Stimulated activated CD8-positive, alpha-beta memory T cell treated with anti-CD3 and anti-CD28 coated beads, Interleukin-15, amount 100 ng/mL, for 24 hours (primary cell): ENCODE measurements at places on chromosomes 1 and 21.

GRCh38 chr1:53376742-53377437, 49.0 kb upstream of the LRP8 start:
- no peak for DNase-seq

GRCh38 chr1:212228076-212228475, 57.1 kb upstream of the PPP2R5A start:
- DNase-seq, result no peak

- no peak for DNase-seq
Measured at GRCh38 chr21:34357889-34358288, 5.9 kb upstream of the KCNE2 start.

DNA sequence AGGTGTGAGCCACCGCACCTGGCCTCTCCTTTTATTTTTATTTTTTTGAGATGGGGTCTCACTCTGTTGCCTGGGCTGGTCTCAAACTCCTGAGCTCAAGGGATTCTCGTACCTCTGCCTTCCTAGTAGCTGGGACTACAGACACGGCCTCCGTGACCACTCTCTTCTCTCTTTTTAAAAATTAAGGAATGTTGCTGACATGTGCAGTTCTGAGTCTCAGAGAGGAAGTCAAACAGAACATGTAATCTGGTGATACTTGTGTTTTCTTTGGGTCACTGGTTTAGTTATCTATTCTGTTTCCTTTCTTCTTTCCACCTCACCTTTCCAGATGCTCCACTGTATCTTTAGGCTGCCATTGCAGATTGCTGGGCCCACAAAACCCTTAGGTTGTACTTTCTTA, 2.7 kb downstream of the WDTC1 start:
- no peak for DNase-seq

DNA sequence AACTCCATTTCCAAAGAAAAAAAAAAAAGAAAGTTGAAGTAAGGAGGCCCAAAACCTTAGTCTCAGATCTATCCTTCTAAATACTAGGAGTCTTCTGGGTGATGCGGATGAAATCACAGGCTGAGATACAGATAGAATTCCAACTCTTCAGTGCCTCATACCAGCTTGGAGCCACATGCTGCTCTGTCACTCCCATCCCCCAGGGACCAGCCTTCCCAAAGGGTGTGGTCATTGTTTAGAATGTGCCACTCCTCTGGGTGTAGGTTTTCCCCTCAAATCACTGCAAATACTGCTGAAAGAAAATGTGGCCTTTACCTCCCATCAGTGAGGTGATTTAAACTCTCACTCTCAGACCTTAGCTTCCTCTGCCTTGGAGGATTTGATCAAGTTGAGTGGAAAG, 112.9 kb downstream of the CDC7 start:
- DNase-seq, result no peak

GRCh38 chr21:33359446-33359845, 34.7 kb downstream of the IFNAR1 start:
- DNase-seq, result no peak

DNA sequence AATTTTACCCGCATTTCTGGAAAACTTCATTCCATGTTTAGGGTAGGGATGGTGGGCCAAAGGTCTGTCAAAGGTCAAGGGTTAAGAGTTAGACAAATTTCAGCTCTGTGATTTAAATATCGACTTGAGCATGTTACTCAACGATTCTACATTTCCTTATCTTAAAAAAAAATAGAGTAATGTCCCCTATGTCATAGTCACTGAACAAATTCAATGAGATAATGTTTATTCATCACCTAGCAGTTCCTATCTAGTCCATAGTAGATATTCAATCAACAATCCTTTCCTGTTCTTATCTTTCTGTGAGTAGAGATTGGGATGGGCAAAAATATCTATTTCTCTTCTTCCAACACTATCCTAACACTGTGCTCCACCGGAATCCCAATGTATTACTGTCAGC, 1.1 kb upstream of the DYNLT5 start:
- no peak for DNase-seq

DNA sequence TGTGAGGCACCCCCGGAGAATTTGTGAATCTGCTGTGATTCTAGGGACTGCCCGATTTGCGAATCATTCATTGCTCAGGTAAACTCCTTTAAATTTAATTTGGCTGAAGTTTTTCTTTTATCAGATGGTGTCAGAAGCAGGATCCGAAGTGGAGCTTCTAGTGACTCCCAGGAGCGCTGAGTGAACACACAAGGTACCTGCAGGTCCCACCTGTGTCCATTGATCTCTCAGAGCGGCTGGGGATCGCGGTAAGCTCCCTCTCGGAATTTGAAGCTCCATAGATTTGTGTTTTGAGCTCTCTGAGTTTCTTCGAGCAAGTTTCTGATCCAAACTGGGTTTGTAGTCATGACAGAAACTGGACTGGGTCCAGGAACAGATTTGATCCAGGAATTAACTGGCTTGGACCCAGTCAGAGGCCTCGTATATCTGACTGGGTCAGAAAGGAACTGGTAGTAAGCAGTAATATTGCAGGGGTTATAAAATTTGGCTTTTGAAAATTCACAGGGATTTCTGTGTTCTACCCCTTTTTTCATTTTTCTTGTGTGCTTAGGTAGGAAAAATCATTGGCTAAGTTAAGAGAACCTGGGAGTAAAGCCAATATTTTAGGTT, 56.2 kb upstream of the EDEM3 start:
- DNase-seq, result no peak

DNA sequence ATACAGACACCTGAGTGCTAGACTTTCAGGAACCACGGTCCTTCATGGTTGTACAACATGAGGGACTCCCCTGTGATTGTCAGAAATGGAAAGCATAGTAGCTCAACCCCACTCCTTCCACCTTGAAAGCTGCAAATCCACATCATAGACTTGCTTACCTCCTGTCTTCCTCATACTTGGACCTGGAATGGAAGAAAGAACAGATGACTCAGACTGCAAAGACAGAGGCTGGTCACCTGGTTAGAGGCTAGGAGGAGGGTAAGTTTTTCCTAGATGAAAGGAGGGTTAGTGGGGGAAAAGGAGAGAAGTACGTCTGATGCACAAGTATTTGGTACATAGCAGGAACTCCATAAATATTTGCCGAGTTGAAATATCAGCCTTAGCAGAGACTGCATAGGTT, 37.2 kb downstream of the LRRC71 start:
- DNase-seq, result no peak

DNA sequence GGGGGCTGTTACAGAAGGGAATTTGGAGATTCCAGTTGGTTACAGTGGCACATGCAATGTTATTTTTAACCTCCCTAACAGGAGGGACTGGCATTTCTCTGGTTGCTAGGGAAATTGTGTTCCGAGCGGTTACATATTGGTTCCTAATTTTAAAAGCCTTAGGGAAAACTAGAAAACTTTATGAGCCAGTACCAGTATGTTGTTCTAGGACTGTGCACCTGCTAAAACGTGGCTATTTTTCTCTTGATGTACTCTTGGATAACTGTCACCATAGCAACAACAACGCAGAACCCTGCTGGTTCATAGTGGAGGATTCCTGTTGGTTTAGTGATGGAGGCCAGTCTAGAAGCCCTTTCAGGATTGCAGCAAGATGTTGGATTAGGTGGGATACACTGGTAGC, 68.9 kb upstream of the PGBD5 start:
- no peak for DNase-seq

DNA sequence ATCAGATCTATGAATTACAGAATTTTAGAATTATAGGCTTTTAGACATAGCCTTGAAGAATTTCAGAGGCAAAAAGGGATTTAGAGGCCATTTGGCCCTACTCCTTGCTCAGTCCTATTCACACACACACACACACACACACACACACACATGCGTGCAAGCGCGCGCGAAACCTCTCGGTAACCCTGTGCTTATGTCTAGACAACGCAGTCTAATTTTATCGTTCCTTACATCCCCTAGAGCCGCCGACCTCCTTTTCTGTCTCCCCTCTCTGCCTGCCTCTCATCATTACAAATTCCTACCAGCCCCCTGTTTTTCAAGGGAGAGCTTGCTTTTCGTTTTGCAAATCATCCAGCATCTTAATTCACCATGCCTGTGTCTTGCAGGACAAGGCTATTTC, 252.1 kb downstream of the FOXD2 start:
- no peak for DNase-seq

DNA sequence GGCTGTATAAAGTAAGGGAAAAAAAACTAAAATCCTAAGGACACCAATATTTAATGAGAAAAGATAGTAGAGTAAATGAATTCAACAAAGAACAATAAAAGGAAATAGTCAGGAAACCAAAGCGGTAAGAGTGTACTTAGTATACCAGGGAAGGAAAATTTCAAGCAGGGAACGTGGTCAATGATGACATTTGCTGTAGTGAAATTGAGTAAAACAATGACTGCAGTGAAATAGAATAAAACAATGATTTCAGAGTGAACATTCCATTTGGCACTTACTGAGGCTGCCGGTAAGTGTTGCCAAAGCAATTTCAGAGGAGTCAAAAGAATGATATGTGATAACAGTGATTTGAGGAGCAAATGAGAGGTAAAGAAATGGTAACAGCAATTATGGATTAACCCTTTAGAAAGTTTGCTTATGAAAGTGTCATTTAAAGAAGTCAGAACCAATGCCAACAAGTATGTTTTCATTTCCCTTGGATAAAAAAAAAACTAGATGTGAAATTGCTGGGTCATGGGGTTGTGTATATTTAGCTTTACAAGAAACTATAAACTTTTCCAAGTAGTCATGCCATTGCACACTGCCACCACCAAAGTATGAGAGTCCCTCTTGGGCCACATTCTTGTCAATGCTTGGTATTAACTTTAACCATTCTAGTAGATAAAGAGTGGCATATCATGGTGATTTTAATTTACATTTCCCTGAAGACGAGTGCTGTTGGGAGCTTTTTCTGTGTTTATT, 50.5 kb downstream of the VCAM1 start:
- DNase-seq, result no peak

GRCh38 chr1:74470251-74470650, 42.2 kb downstream of the LRRC53 start:
- DNase-seq, result no peak

DNA sequence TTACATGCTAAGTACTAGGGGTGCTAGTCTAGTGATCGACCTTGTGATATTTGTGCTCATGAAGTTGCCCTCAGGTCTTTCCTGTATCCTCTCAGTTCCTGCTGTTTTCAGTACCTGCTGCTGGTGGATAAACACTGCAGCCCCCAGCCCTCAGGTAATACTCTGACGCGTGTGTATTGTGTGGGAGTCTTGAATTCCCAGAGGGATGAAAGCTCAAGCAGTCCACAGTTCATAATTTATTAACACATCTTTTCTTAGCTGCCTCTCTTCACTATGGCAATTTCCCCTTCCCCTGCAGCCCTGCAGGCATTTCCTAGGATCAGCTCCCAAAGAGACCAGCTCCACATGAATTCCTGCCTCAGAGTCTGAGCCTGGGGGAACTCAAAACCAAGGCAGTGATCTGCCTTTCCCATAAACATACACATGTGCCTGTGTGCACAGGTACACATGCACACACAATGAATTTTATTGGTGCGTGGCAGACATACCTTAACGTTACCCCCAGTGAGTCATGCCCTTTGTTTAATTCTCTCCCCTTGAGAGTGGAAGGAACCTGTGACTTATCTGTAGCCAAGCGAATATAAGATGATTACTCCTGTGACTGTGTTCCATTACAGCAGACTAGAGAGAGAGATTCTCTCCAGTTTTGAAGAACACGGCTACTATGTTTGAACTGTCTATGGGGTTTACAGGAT, 14.1 kb upstream of the HMGCS2 start:
- no peak for DNase-seq

- DNase-seq, result no peak
Measured at GRCh38 chr1:200118779-200119505, 91.4 kb downstream of the NR5A2 start.

DNA sequence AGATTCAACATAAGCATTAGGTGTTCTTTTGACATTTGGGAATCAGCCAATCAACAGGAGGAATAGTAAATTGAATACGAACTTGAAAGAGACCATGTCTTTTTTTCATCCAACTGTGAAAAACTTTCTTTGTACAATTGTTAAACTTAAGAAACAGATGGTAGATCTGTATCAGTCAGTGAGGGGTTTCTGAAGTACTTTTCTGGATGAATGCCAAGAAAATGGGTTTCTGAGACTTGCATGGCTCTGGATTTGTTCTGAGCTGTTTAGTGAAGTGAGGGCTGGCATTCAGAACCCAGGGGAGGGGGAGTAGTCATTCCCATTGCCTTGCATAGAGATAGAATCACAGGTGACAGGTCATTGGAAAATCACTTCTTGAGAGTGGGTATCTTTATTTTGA, 37.4 kb downstream of the PTPRC start:
- no peak for DNase-seq

GRCh38 chr1:116775116-116775752, 21.0 kb downstream of the CD2 start:
- no peak for DNase-seq

GRCh38 chr1:191641420-191642260, 516.6 kb upstream of the RGS18 start:
- no peak for DNase-seq

GRCh38 chr1:49416758-49417157, 607.0 kb downstream of the AGBL4 start:
- DNase-seq, result no peak

GRCh38 chr1:3198371-3199271, 129.6 kb downstream of the PRDM16 start:
- DNase-seq, result no peak

DNA sequence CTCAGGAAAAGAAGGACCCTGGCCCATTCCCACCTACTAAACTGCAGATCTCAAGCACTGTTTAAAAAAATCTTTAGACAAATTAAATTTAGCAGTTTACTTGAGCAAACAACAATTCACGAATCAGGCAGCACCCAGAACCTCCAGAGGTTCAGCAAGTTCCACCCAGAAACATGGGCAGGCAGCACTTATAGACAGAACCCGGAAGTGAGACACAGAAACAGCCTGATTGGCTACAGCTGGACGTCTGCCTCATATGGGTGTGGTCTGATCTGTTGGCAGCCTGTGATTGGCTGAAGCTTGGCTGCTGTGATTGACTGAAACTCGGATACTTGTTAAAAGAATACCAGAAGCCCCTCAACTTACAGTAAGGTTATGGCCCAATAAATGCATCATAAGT, 34.7 kb upstream of the COL6A2 start:
- no peak for DNase-seq
